ENCODE measurements at places on chromosomes 16 and 17.

DNA sequence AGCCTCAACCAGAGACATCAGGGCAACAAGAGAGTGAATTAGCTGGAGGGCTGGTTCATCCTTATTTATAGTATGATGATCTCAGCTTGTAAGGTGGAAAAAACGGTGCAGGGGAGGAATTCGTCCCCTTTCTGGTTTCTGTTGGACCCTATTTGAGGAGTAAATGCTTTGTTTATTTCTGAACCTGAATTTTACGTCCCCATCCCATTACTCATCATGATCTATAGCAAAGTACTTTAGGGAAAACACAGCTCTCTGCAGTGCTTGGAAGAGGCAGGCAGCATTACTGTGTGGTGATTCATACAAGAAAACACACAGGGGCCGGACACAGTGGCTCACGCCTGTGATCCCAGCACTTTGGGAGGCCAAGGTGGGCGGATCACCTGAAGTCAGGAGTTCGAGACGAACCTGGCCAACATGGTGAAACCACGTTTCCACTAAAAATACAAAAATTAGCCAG lies 8.0 kb upstream of the VAT1L start:
- no peak for DNase-seq

GRCh38 chr17:46821482-46822387 lies 3.2 kb upstream of the WNT3 start:
- no peak for DNase-seq

GRCh38 chr16:72174726-72175125 lies 2.8 kb upstream of the PMFBP1 start:
- no peak for DNase-seq

DNA sequence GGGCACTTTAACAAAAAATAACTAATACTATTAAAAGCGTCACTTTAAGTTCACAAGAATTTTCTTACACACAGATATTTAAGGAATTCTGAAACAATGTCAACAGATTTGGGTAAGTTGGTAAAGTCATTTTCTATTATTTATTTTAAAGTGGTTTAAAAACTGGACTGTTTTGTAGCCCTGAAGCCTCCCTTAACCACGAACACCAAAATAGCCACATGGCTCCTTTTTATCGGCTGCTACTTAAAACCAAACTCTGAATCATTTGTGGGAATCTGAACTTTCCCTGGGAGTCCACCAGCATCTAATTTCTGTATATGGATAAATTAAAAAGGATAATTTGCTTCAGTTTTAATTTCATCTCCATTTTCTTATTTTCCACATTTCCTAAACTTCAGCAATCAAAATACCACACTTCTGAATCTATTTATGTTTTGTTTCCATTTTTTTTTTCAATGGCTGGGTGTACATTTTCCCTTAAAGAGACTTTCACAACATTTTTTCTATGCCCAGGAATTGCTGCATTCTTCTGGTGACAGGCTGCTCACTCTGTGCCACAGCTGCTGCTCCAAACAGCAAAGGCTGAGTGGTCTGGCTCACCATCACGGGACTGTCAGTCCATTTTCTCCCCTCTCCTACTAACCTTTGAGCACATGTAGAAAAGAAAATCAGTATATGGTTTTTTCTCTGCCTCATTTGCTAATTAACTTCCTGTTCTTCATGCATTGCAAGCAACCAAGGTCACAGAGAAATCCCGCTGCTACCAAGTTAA lies 255.5 kb upstream of the KCNJ16 start:
- DNase-seq, result no peak

DNA sequence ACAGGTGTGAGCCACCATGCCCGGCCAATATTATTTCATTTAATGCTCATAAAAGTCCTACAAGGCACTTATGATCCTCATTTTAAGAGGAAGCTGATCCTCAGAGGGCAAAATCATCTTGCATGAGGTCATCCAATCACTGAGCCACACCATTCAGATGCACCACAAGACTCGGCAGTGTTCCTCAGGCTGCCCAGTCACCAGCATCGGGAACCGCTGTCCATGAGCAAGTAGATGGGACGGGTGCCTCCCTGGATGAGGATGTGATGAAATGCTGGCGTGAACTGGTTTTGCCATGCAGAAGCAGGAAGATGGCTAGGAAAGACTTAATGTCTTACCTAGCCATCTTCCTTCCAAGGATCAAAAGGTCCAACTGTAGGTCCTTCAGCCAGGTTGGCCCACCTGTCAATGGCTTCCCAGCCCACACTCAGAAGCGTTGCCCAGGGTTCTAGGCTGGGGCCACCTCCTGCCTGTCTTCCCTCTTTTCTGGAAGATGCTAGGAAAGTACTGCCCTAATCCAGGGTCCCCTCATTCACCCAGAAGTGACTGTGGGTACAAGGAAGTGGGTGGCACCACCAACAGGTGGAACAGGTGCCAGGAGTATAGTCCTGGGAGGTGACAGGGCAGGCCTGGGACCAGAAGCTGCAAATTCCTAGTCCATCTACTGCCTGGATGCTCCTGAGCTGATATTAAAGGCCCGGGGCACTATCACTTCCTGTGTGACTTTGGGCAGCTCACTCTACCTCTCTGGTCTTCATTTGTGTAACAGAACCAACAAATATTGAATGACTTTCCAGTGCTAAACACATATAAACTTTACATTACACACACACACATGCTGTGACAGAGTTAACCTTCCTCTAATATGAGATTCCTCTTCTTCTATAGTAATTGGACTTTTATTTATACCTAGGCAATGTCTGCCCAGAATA lies 32.2 kb upstream of the CRYBA1 start:
- DNase-seq, result no peak

- no peak for DNase-seq
Measured at GRCh38 chr17:55154101-55154500, 110.7 kb upstream of the HLF start.

DNA sequence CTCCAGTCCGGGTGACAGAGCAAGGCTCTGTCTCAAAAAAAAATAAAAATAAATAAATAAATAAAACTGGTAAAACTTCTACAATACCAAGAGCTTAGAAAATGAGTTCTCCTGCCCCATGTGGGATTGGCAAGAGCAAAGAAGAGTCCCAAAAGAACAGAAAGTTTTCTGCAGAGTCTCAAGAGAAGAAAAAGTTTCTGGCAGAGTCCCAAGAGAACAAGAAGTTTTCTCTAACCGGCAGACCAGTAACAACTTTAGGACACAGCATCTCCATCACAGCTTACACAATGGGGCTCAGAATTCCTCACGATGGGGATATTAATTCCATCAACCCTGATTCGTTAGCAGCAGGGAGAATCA lies 1.1 kb downstream of the SLC39A11 start:
- DNase-seq, result no peak

DNA sequence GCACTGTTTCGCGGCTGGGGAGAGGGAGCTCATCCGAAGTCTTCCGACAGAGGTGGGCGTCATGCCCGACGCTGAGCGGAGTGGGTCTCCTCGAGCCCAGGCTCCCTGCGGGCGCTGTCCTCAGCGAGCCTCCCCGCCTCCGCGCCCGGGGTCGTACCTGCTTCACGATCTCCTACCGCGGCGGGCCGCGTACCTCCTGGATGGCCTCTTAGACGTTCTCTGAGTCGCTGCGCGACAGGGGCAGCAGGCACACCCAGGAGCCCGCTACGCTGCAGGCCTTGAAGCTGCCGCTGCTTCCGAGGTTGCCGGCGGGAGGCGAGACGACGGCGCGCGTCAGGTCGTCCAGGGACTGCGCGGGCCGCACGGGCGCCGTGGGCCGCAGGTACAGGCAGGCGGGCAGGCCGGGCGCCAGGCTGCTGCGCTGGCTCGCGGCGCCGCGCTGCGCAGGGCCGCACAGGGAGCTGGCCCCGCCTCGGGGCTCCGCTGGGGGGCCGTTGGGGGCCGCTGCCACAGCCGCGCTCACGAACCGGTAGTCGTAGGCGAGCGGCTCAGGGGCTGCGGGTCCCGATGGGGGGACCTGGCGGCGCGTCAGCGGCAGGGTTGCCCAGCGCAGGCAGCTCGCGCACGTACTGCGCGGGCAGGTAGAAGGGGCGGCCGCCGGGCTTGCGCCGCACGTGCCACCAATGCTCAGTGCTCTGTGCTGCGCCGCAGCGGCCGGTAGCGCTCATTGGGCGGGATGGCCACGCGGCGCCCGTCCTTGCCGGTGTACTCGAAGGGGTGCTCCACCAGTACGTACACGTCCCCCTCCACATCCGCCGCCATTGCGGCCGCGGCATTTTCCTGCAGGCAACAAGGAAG lies 116.4 kb upstream of the SMURF2 start:
- peak; percentile 73 for DNase-seq

DNA sequence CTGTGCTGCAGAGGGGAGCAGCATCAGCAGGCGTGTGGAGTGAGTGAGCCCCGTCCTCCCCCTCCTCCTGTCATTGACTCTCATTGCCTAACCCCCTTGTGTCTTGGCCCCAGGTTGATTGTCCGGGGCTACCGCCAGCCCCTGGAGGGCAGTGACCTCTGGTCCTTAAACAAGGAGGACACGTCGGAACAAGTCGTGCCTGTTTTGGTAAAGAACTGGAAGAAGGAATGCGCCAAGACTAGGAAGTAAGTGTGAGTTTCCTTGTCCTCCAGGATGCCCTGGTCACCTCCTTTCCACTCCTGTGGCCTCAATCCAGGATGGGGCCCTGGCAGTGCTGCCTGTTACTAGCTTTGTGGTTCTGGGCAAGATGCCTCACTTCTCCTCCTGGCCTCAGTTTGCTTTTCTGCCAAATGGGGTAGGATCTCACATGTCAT lies 87.0 kb downstream of the ABCC1 start:
- no peak for DNase-seq

- DNase-seq, result no peak
Measured at GRCh38 chr17:80751946-80752581, 207.4 kb downstream of the RPTOR start.

DNA sequence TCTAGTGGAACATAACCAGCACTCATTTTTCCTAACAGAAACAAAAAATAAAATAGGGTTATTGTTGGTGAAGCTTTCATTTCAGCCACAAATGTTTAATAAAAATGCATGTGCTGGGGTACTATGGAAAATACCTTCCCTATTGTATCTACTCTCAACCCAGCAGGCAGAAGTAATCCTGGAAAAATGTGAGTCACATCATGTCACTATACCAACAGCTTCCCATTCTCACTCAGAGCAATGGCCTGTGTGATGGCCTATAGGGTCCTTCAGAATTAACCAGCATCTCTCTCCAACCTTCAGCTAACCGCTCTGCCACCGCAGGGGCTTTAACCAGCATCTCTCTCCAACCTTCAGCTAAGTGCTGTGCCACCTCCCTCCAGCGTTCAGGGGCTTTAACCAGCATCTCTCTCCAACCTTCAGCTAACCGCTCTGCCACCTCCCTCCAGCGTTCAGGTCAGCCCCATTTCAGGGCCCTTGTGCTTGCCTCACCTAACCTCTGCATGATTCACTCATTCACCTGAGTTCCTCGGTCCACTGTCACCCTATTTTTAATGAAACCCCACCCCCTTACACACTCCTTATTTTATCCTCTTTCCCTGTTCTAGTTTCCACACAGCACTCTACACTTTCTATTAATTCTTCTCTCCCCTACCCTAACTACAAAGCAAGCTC lies 34.0 kb downstream of the UBE2G1 start:
- DNase-seq, result no peak

- no peak for DNase-seq
Measured at GRCh38 chr17:33667052-33667509, 374.0 kb upstream of the ASIC2 start.
